ENCODE measurements at places on chromosomes 7 and 10. TPM values are rescaled to one million over a fixed set of nuclear protein-coding genes. Genes with fewer than 3 reads are reported as not detected.

GPR26 gene
- not detected for total RNA-seq

DNA sequence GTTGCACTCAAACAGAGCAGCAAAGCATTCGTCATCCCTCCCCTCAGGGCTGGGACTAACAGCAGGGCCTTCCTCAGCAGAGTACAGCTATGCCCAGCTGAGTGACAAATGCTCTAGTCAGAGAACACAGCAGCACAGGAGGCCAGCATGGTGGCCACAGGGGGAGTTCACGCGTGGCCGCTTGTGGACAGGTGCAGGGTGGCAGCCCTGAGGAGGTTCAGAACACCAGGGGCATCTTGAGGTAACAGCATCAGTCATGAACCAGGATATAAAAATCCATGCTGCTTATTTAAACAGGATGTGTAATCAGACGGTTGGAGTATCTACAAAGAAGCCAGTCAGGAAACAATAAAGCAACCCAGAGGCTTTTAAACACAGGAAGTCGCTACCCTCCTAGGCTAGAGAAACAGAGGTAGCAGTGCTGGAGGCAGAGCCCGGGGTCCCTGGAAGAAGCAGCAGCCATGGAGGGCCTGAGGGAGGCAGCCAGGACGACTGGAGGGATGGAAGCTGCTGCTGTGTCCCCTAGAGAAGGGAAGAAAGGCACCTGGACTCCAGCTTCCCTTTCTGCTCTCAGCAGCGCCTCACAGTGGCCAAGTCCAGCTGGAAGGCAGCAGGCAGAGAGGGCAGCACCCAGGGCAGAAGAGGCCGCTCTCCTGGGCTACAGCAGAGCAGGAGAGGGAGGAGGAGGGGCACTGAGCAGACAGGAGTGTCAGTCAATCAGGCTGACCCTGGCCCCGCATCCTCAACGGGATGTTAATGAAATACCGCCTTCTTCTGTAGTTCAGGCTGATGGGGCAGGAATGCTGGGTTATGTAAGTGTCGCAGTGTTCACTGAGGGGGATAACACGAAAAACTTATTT lies 70.8 kb upstream of the UCN3 start:
- peak; percentile 75 for DNase-seq

- no peak for DNase-seq
These were observed 1012.3 kb upstream of the PHF14 start for GRCh38 chr7:9961161-9961922.

GRCh38 chr7:48515171-48515570 lies 343.9 kb downstream of the ABCA13 start:
- no peak for DNase-seq

- DNase-seq = peak; percentile 66
These were observed 1.7 kb downstream of the ADAM8 start for GRCh38 chr10:133274751-133275683.

MNX1 gene
- total RNA-seq = 23.2 TPM

SYT15 gene
- total RNA-seq = 0.41 TPM

DNA sequence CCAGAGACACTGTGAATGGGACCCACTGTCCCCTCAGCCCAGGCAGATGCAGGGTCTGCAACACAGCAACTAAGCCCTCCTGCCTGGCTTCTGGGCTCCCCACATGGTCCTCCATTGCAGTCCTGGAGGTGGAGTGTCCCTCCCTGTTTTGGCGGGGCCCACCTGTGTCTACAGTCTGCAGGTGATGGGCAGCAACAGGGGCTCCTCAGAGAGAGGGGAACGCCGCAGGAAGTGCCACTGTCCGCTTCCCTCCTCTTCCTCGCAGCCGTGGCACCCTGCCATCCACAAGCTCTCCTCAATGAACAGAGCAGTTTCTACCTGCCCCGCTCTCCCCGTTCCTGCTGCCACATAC lies 9.3 kb downstream of the CAMK2G start:
- DNase-seq = no peak

- no peak for DNase-seq
These were observed 42.6 kb downstream of the PNLIPRP2 start for GRCh38 chr10:116663342-116663741.

DNA sequence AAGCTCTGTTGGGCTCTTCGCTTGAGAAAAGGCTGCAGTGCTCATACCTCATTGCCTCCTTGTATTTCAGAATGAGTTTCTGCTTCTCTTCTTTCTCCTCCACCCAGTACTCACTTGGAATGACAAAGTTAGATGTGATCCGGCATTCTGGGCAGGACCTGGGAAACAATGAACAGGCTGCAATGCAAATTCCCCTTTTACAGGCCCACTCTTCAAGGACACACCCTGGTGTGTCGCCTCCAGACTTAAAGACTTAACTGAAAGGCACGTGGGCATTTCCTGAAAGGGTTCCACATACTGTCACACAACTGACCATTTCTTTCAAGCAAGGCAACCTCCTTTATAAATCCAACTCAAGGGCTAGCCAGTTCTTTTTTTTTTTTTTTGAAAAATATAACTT lies 23.6 kb downstream of the MKRN1 start:
- DNase-seq = peak; percentile 58

SPRN gene
- not detected for total RNA-seq

CTTNBP2 gene
- 4.5 TPM for total RNA-seq

- DNase-seq = no peak
These were observed 303.5 kb downstream of the AHR start for GRCh38 chr7:17601921-17602320.

YKT6 gene
- 61.9 TPM for total RNA-seq

DNA sequence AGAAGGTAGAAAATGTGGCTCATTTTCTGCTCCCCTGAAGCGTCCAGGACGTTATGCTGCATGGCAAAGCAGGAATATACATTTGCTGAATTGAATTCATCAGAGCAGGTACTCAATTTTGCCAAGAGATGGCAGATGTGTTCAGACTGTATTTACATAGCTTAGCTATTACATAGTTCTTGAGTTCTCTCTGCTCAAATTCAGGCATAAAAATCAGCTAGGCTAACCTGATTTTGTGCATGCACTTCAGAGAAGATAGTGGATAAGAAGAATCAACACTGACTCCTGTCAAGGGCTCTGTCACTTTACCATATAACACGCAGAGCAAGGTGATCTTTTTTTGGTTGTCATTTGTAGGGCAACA lies 209.2 kb upstream of the FAM3C start:
- no peak for DNase-seq

ATOH7 gene
- not detected for total RNA-seq

- DNase-seq = no peak
These were observed 240.4 kb downstream of the ABCA13 start for GRCh38 chr7:48411619-48412018.

GRCh38 chr7:157699357-157700013 lies 362.7 kb downstream of the DNAJB6 start:
- peak; percentile 7 for DNase-seq

MMRN2 gene
- total RNA-seq = 1.1 TPM

GRCh38 chr7:70654979-70655378 lies 477.0 kb upstream of the GALNT17 start:
- DNase-seq = no peak

DNA sequence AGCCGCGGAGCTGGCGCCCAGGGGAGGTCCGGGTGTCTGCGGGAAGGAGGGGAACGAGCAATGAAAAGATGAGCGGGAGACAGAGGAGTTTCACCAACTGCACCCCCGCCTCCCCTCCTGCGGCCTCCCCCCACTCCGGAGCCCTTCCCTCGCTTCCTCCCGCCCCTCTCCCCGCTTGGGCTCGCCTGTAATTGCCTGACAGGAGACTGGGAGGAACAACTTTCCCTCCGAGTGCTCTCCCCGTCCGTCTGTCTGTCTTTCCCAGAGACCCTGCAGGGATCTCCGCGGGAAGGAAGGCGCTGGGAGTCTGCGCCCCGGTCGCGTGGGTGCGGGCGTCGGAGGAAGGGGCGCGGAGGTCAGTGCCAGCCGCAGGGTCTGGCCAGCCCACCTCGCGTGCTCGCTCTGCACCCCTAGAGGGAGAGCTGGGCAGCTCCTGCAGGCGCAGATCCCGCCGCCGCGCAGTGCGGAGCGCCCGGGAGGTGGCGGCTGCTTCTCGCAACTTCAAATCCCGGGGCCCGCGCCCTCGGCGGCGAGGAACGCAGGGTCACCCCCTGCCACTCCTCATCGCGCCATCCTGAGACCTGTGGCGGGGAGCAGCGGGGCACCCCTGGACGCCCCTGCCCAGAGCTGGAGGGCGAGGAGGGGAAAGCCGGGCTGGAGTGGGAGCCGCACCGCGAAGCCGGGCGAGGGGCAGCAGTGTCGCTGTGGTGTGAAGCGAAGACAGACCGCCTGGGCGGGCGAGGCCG lies 511 bp upstream of the NRP1 start:
- DNase-seq = peak; percentile 66

GRCh38 chr7:24448038-24448437 lies 125.2 kb upstream of the PALS2 start:
- DNase-seq = no peak

DNA sequence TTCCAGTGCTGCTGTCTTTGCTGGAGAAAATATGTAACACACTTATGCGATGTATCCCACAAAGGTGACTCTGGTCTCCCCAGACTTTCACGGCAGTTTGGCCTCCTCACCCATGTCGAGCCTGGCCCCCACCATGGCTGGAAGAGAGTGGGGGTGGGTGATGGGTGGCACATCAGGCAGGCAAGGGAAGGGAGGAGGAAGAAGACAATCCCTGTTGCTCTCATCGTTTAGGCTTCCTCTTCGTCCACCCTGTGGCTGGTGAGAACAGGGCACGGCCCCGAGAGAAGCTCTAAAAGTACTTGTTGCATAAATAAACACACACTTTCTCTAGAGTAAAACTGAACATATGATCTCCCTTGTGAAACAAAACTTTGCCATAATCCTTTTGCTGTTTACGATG lies 11.2 kb upstream of the NPS start:
- DNase-seq = no peak

GALNT17 gene
- 5.1 TPM for total RNA-seq

SFTPD gene
- not detected for total RNA-seq

- no peak for DNase-seq
These were observed 145.1 kb upstream of the TMEM106B start for GRCh38 chr7:12066004-12066403.

DNA sequence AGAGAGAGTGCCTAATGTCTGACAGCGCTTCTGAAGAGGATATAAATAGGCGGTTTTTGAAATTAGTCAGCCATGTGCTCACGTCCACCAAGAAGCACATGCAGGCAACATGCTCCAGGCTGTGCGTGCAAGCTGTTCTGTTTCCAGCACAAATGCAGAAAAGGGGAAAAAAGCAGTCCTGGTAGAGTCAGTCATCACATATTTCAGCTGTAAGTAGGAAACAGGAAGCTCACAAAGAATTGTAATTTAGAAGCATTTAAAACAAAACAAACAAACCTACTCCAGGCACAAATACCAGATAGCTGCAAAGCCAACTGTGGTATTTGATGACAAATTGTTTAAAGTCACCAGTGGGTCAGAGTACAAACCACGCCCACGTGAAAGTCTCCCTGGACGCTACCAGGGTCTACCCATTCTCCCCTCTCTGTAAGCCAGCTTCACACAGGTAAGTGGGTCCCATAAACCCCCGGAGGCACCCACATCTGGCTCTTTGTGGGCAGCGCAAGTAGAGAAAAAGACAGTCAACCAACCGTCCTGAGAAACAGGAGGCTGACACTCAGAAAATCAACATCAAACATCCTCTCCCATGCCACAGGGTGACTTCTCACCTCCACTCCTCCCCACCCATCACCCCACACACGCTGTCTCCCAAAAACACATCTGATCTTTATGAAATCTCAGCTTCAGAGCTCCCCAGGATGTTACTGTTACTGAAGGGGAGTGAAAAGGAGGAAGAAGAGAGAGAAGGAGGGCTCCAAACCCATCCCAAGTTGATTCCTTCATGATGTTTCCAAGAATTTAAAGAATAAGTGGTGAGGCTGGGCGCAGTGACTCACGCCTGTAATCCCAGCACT lies 186.4 kb downstream of the FAM107B start:
- DNase-seq = no peak

GRCh38 chr7:150685219-150686029 lies at the start of gene GIMAP2:
Gene GIMAP2 (plus strand): TSS chr7:150685706. CDS start chr7:150687060, 1,354 bp downstream.
- no peak for DNase-seq

- no peak for DNase-seq
These were observed 144.4 kb upstream of the CELF2 start for GRCh38 chr10:10873289-10873688.

DNA sequence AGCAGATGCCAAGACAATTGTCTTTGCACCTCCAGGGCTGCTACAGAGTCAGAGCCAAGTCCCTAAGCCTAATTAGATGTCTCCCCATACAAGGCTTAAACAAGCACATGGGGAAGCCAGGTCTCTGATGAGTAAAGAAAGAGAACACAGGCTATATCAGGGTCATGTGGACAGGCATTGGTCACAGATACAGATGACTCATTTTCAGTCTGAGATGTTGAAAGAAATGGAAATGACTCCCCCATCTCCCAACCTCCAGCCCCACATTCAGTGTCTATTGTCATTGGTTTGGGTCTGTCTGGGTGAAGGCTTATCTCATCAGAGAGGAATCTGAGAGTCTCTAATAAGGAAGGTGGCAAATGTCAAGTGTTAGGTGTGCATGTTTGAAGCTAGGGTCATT lies 290.1 kb upstream of the KIAA1217 start:
- DNase-seq = no peak

TMEM176A gene
- 44.6 TPM for total RNA-seq

STEAP1B gene
- total RNA-seq = 3.7 TPM

GRCh38 chr7:149559711-149560110 lies 62.1 kb upstream of the ZNF746 start:
- DNase-seq = no peak

- DNase-seq = no peak
These were observed 6.1 kb downstream of the COL1A2 start for GRCh38 chr7:94400643-94401427.

DNA sequence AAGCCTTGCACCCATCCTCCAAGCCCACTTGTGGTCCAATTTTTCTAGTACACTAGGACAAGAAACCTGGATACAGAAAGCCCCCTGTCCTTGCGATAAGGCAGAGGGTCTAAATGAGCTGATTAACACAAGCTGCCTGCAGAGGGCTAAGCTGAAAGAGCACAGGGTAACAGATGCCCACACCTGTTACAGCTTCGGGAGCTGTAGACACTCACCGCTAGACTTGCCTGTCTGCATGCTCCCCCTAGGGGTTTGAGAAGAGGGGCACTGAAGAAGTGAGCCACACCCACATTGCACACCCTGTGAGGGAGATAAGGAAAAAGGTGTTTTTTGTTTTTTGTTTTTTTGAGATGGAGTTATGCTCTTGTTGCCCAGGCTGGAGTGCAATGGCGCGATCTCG lies 386.5 kb upstream of the AUTS2 start:
- DNase-seq = no peak

DNA sequence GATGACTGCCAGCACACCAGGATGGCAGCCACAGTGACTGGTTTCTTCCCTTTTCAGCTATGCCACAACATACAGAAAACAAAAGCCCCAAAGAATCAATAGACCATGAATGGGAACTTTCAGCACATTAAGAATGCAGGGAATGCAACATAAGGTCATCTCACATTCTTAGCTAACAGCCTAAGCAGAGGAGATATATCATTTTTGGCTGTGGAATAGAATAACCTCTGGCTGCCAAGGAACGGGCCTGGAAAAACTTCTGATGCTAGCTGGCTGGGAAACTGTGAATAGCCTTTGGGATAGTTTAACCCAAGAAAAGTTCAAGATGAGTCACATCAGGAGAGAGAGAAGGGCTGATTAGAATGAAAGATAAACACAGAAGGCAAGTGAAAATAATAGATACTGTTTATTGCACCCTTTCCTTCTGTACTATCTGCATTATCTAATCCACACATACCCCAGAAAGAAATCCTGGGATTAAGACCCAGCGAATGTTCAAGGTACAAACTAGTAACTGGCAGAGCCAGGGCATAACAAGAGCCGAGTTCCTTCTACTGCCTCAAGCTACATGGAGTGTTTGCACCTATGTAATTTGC lies 169.2 kb downstream of the SEMA3A start:
- no peak for DNase-seq
